ENCODE measurements at places on chromosomes 16 and 17.

GRCh38 chr16:79083508-79084299 lies 516.8 kb downstream of the MAF start:
- DNase-seq = no peak

GRCh38 chr17:43200127-43200526 lies 11.5 kb upstream of the TMEM106A start:
- no peak for DNase-seq

GRCh38 chr17:62681061-62681938 lies 53.8 kb downstream of the MRC2 start:
- no peak for DNase-seq

DNA sequence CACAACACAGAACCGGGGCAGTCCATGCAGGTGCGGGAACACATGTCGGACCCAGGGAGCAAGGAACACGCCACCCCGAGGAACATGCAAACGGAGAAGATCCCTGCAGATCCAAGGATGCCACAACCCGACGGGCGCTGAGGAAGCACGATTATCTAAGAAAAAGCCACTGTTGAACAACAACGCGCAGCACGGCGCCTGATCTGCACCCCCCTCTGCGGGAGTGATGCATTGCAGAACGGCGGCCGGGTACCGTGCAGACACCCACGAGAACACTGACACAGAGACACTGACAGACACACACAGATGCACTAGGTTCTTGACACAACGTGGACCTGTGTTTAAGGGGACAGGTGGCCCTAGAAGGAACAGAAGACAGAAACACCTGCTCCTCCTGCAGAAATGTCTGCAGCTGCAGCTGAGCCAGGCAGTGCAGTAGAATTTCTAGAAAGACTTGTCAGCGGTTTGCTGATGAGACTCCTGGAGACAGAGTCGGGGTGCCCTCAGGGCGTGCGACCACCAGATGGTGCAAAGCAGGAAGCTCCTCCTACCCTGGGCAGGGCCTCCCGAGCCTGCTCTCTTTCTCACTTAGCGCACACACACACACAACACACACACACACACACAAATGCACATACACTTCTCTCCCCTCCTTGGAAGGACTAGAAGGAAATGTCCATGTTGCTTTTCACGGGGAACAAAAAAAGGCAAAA lies 7.5 kb downstream of the NPTX1 start:
- DNase-seq = no peak

DNA sequence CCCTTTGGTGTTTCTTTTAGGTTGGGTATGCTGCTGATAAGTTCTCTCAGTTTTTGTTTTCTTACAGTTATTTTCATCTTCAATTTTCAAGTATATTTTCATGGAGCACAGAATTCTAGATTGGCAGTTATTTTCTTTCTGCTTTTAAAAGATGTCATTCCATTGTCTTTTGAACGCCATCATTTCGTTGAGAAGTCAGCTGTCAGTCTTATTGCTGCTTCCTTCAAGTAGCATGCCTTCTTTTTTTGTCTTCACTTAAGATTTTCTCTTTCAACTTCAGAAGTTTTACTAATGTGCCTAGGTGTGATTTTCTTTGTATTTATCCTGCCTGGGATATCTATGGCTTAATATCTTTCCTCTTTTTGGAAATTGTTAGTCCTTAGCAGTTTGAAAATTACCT lies 262.2 kb upstream of the PMFBP1 start:
- DNase-seq = no peak

DNA sequence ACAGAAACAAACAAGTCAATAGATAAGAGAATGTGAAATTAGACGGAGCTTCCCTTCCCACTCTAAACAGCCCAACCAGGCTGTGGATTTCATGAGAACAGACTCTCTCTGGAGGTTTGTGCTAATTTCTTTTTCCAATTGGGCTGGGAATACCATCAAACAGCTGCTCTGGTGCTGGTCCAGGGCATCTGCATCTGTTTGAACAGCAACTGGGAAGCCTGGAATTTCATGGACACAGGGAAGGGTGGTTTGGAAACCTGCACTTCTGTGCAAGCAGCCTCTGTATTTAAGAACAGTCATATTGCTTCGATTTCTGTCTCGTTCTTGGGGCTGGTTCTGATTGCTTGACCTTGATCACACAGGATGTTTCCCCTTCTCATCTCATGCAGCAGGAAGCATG lies 88.7 kb downstream of the FOXL1 start:
- DNase-seq = no peak

Measured in activated T-cell treated with anti-CD3 and anti-CD28 coated beads, Interleukin-2, amount 50 U/mL, for 24 hours (primary cell).